NCI-H460 (cell line): ENCODE measurements at places on chromosomes 13 and 19.

DNA sequence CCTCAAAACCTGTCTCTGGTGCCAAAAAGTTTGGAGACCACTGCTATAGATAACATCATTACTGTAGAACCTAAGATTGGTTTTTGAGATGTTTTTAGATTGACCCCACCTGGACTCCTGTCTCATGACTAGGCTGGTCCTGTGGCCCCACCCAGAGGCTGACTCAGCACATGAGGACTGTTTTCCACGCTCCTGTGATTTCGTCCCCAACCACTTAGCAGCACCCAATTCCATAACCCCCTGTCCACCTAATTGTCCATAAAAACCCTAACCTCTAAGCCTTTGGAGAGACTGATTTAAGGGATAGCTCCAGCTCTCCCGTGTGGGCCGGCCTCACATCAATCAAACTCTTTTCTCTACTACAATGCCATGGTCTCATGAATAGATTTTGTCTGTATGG, 25.6 kb upstream of the GAS6 start:
- DNase-seq, result no peak

DNA sequence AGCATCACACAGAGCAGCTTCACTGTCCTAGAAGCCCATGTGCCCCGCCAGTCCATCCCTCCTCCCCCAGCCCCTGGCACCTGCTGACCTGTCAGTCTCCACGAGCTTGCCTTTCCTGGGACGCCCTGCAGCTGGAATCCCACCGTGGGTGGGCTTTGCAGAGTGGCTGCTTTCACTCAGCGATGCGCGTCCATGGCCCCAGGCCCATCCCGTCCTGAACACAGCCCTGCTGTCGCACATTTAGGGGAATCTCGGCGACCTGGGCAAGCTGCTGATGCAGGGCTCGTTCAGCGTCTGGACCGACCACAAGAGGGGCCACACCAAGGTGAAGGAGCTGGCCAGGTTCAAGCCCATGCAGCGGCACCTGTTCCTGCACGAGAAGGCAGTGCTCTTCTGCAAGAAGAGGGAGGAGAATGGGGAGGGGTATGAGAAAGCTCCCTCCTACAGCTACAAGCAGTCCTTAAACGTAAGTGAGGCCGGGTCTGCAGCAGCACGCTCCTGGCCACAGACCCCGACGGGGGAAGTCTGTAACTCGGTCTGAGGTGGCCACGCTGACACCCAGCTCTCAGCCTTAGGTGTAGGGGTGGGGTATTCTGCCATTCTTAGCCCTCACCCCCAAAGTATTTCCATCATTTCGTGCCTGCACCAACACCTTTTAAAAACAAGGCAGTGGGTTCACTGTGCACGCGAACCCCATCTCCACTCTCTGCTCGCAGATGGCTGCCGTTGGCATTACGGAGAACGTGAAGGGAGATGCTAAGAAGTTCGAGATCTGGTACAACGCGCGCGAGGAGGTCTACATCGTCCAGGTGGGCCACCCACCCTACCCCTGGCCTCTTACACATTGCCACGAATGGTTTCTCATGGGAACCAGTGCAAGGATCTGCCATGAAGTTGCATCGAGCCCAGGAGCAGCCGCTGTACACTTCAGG, 18.3 kb upstream of the F7 start:
- no peak for DNase-seq

DNA sequence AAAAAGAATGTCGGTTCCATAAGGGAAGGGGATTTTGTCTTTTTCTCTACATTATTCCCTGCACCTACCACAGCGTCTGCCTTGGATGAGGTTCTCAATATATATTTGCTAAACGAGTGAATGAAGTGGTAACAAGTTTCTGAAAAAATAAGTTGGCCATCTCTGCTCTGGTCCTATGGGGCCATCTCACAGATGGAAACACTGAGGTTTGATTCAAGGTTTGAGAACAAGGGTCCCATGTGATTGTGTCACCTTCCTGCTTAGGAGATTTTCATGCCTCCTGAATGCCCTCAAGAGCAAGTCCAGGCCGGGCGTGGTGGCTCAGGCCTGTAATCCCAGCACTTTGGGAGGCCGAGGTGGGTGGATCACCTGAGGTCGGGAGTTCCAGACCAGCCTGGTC, 3.2 kb downstream of the MYPOP start:
- DNase-seq, result no peak

- DNase-seq, result no peak
These were observed 242.8 kb downstream of the B3GLCT start for GRCh38 chr13:31442571-31442970.

DNA sequence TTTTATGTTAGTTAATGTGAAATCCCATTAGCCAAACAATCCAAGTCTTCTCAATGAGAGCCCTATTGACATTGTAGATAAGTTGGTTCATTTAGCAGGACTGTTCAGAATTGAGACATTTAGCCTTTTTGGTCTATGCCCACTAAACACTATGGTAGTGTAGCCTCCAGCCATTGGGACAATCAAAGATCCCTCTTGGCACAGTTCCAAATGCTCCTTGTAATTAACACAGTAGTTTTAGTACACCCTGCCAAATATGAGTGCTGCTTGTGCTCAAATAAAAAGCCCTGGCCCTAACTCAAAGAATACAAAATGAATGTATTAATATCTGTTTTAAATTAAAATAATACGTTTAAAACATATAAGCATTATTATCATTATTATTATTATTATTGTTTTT, 15.4 kb upstream of the FAM216B start:
- no peak for DNase-seq

DNA sequence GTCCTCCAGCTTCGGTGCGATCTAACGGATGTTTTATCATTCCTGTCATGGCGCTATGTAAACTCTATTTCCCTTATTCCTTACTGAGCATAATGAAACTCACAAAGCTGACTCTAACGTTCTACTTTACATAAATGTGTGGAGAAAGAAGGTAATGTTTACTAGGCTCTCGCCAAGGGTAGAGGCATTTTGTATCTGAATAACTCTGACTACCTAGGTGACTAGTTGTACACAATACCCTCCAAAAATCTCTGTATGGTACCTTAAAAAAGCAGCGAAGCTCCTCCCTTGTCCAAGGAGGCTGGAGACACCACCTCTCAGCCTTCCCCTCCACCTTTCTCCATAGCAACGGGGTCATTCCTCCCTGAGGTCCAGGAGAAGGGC, 316 bp upstream of the ZNF530 start:
- DNase-seq, result no peak

- DNase-seq, result peak; percentile 68
These were observed 845.3 kb downstream of the DIAPH3 start for GRCh38 chr13:59318320-59318930.

GRCh38 chr13:33828431-33829129, 10.6 kb downstream of the RFC3 start:
- no peak for DNase-seq

- DNase-seq, result no peak
These were observed 100.6 kb upstream of the FAM216B start for GRCh38 chr13:42680748-42681147.

DNA sequence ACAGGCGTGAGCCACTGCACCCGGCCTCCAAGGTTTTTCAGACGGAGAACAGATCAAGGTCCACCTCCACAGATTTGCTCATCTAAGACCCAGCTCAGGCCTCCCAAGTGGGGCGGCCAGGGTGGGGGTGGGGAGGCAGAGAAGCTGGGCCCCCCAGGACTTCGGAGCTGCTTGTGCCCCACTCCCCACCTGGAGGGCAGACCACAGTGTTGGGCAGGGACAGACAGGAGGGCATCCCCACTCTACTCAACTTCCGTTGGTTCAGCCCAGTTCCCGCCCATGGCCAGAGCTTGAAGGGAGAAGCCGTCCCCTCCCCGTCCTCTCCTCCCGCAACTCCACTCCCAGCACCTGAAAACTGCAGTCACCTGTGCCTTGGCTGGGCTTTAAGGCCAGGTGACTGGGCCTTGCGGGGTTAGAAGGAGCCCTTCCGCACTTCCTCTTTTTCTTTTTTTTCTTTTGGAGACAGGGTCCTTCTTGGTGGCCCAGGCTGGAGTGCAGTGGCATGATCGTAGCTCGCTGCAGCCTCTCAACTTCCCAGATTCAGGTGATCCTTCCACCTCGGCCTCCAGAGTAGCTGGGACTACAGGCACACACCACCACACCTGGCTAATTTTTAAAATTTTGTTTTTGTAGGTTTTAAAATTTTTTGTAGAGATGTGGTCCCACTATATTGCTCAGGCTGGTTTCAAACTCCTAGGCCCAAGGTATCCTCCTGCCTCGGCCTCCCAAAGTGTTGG, 734 bp upstream of the LRRC8E start:
- DNase-seq, result no peak

DNA sequence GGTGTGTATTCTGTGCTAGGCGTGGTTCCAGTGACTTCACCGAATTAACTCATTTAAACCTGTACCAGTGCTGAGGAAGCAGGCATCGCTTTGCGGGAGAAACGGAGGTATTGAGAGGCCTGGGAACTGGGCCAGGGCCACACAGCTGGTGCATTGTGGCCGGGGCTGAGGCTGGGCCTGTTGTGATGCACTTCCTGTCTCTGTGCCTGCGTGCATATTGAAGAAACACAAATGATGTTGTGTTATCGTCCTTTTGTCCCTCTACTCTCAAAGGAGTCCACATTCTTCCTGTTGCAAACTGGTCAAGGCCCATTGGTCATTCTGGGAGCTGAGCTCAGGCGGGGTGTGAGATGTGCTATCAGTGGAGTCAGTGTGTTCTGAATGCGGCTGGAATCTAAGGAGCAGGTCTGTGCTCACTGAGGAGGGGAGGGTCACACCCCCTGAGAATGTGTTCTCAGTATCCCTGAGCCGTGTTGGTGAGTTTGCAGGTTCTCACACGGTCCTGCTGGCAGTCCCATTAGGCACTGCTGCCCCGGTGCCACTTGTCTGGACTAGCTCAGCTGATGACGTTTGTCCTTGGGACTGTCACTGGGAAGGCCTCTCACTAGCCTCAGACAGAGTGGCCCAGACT, 62.1 kb downstream of the ARHGEF7 start:
- no peak for DNase-seq

DNA sequence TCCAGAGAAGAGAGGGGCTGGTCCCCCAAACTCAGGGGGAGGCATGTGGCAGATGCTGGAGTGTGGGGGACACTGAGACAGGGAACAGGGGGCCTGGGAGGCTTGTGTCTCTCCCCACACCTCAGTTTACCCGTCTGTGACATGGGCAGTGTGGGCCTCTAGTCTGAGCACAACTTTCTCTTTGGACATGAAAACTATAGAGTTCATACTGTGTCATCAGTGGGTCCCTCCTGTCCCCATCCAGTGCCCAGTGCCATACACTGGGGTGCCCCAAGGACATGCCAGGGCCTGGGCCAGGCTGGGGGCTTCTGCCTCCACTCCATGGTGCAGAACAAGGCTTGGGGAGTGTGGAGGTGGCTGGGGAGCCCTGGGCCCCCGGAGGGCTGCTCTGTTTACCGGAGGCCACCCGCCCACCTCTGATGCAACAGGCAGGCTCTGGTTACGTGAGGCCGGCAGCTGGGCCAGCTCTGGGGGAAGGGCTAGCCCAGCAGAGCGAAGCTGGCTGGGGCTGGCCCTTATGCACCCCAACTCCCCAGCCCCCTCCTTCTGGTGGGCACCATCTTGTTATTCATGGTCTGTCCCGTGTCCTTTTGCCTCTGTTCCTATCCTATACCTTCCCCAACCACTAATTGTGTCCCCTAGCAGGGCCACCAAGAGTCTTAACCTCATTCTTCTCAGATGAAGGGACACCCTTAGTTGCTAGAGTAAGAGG, 1.9 kb upstream of the MEF2B start:
- peak; percentile 27 for DNase-seq

- DNase-seq, result no peak
These were observed 44.8 kb upstream of the UBAC2 start for GRCh38 chr13:99155821-99156220.

GRCh38 chr13:21016487-21016886, 44.9 kb downstream of the LATS2 start:
- DNase-seq, result no peak

- no peak for DNase-seq
These were observed 6.1 kb downstream of the NAPSA start for GRCh38 chr19:50359328-50359818.

- no peak for DNase-seq
These were observed 117.1 kb upstream of the ZNF91 start for GRCh38 chr19:23512151-23512925.

DNA sequence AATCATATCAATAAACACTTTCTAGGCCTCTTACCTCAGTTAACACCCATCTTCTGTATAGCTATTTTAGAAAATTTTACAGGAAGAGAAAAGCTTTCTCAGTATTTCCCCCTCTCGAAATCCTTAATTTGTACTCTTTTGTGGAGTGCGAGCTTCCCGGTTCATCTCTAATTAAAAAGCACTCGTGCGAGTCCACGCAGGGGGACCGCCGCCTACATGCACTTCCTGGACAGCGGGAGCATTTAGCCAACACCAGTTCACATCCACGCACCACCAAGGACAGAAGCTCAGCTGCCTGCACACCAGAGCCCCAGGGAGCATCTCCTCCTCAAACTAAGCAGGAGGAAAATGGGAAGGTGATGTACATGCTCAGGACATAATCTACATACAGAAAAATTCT, 60.0 kb downstream of the RASA3 start:
- no peak for DNase-seq

DNA sequence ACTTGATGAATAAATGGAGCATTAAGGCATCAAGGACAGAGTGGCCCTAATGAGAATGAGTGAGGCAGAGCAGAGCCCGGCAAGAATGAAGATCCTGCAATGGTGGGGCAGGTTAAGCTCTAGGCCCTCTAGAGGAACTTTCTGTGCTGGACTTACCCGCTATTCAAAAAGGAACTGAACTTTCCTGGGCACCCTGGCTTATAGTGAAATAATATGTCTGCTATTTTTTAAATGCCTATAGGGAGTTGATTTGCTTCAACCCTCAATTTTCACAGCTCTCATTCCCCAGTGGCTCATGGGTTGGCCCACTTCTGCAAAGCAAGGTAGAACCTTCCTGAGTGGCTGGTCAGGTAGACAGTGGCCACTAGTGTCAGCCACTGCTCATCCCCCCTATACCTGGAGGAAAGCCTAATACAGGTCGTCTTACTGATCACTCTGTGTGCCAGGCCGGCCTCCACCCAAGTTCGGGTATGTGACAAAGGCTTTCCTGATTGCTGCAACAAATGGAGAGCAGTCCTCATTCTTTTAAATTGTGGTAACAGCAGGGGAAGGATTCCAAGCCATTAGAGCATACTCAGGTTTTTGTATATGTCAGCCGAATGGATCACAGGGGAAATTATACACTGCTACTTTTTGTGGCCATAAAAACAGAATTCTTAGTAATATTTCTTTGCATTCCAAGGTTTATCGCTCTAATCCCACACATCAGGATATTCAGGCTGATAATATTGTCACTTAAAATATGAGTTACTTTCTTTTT, 103.0 kb downstream of the KL start:
- no peak for DNase-seq

DNA sequence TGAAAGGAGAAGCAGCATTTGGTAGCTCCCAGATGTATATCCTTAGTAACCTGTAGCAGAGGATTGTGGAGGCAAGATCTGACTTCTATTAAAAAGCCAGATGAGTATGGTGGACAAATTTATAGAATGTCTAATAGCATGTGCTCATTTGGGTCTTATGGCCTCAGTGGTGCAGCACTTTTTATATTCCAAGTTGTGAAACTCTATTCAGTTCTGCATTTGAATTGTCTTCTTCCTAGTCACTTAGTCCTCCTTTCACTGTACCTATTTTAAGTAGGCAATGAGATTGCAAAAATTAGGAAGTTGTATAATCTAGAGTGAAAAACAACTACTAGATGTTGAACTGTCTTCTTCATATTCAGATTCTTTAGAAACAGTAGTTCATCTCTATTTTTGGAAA, 412.5 kb upstream of the PCDH9 start:
- DNase-seq, result no peak
